ENCODE measurements at places on chromosomes 7 and 10.

DNA sequence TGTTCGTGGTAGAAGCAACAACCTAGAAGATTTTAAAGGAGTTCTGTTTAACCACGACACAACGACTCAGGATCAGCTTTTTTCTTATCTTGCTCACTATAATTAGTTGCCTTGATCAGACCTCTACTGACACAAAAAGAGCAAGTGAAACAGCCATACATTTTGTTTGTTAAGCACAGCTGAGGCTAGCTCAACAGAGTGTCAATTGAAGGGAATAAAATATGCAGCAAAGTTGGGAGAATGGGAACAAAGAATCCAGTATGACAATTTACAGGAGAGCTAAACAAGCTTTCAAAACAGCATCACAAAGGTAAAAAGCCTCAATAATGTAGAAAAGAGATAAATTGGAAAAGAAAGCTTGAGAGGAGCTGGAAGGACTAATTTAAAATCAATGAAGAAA lies 40.5 kb upstream of the HERPUD2 start:
- no peak for DNase-seq

DNA sequence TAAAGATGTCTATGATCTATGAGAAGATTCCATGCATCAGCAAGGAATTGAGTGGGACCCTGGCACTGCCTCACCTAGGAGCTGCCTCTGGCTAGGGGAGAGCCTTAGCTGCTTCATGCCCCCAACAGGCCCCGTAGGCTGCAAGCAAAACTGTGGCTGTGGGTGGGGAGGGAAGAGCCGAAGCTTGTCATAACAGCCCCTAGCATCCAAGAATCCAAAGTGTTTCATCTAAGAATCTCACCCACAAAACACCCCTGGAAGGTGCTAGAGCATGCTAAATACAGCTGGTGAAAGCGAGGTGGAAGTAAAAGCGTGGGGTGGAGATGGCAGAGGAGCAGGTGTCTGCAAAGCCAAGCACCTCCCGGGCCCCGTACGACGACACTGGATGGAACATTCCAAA lies 87.5 kb upstream of the C1QL3 start:
- no peak for DNase-seq

- no peak for DNase-seq
These were observed 50.0 kb upstream of the PITRM1 start for GRCh38 chr10:3222626-3223025.

- DNase-seq, result no peak
These were observed 143.7 kb downstream of the PTPRN2 start for GRCh38 chr7:158443688-158444483.

DNA sequence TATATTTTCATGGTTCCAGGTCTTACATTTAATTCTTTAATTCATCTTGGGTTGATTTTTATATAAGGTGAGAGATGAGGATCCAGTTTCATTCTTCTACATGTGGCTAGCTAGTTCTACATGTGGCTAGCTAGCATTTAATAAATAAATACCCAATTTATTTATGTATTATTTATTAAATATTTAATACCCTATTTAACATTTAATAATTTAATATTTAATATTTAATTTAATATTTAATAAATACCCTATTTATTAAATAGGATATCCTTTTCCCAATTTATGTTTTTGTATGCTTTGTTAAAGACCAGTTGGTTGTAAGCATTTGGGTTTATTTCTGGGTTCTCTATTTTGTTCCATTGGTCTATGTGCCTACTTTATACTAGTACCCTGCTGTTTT lies 111.0 kb upstream of the PCLO start:
- DNase-seq, result no peak
